ENCODE measurements at places on chromosomes 6 and 20.

GRCh38 chr20:13396826-13397225 is 175.8 kb downstream of the ISM1 start:
- DNase-seq = no peak

GRCh38 chr20:63074631-63075030 is 67.9 kb upstream of the BHLHE23 start:
- no peak for DNase-seq

DNA sequence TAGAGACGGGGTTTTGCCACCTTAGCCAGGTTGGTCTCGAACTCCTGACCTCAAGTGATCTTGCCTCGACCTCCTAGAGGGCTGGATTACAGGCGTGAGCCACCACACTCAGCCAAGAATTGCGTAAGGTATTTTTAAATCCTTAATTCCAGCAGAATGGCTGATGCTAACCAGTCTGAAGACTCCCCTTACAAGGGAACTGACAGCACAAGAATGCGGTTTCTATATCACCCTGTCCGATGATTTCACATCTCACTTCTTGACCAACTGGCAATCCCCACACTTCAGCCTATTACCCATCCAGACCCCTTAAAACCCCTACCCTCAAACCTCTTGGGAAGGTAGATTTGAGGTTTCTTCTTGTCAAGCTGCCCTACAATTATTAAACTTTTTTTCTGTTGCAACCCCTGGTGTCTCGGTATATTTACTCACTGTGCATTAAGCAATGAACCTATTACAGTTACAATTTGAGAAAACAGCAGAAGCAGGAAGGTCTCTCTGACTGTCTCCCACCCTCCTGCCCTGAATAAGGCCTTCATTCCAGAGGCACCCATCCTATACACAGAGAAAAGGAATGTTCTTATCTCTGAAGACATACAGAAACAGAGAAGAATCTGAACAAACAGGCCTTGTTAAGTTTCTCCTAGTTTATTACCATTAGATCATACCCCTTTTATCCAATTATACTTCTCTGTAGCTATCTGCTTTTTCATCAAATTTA is 164.9 kb downstream of the ARHGAP18 start:
- DNase-seq = no peak

GRCh38 chr20:20217621-20218020 is 150.3 kb upstream of the INSM1 start:
- DNase-seq = no peak

- DNase-seq = no peak
These were observed 39.5 kb downstream of the PKIB start for GRCh38 chr6:122649701-122650100.

DNA sequence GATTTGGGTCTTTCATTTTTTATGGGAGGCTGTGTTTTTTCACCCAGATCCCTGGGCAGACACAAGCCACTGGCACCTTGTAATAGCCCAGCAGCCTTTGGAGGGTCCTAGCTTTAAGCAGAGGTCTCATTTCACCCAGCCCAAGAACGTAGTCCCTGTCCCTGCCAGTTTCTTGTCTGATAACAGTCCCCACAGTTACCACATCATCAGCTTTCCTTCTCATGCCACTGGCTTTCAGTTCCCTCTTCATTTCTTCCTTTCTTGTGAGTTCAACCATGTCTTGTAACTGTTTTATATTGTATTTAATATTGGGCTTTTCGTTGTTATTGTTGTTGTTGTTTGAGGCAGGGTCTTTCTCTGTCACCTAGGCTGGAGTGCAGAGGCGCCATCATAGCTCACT is 10.6 kb downstream of the PNPLA1 start:
- no peak for DNase-seq

- no peak for DNase-seq
These were observed 425.1 kb upstream of the JAG1 start for GRCh38 chr20:11098888-11099287.

DNA sequence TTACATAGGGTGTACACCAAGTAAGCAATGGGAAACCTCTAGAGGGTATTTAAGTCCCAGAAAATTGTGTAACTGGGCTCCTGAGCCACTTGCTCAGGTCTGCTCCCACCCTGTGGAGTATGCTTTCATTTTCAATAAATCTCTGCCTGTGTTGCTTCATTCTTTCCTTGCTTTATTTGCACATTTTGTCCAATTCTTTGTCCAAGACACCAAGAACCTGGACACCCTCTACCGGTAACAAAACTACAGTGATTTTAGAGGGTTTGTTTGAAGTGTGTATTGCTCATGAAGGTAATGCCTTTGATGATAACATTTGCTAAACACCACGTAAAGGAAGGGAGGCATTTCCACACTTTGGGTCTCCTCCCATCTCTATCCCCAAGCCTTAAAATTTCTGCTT is 46.2 kb downstream of the MYB start:
- no peak for DNase-seq

All from mucosa of gallbladder (tissue), 1 donor.